T-helper 22 cell (primary cell): ENCODE measurements at places on chromosomes 3 and 15.

DNA sequence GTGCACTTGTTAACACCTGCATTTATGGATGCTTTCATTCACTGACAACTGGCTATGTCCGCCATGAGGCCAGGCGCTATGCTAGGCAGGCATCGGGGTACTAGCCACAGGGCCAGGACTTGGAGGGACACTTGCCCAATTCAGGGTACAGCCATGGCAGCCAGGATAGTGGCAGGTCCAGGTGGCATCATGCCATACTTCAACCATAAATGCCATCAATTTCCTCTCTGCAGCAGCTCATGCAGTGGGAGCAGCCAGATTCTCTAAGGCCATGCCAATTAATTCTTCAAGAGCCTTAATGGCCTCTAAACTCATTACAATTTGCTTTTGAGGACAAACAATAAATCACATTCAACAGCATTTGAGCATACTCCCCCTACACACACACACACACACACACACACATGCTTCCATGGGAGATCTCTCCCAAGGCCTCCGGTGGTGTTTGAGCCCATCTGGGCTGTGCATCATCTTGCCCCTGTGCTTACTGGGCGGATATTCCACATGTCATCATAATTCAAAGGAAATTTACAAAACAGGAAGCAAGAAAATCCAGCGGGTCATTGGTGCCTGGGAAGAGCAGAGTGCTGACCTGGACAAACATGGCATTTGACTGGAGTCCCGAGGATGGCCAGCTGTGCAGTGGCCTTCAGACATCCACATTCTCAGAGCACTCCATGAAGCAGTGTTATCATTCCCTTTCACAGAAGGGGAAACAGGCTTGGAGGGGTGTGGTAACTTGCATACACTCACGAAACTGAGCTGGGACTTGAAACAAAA, 109.1 kb downstream of the IQSEC1 start:
- DNase-seq = no peak

DNA sequence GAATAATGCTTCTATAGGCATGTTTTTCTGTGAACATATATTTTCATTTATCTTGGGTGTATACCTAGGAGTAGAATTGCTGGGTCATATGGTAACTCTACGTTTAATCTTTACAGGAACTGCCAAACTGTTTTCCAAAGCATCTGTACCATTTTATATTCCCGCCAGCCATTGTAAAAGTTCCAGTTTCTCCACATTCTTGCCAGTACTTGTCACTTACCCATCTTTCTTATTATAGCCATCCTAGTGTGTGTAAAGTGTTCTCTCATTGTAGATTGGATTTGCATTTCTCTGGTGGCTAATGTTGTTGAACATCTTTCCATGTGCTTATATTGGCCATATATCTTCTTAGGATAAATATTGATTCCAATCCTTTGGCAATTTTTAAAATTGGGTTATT, 31.2 kb upstream of the CFAP20DC start:
- DNase-seq = no peak

DNA sequence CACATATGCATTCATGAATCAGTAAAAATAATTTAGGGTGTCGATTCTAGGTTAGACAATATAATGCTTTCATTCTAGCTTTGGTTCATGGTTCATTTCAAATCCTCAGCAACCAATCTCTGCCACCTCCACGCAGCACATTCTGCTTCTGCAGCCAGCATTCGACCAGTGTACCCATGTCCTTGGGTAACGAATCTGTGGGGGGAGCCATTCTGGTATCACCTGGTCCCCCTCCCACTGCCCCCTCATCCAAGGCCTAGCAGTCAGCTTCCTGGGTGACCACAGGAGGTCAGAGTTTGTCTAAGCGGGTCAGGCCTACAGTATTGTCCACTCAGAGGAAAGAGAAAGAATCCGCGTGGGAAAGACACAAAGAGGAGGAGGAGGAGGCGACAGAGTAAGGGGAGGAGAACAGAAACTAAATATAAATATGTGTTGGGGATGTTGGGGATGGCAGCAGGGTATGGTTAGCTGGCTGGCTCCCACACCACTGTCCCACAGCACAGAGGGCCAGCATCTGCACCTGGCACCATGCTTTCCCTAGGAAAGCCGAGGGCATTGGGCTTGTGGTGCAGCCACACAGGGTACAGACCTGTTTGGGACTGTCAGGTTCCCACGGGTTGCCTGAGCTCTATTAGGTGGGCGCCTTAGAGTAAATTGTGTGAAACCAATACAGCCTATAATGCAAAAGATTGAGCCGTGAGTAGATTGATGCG, 12.1 kb downstream of the PAK6 start:
- no peak for DNase-seq

GRCh38 chr3:43190670-43191069, 84.8 kb upstream of the POMGNT2 start:
- no peak for DNase-seq

- DNase-seq = no peak
These were observed 8.2 kb upstream of the EPHB3 start for GRCh38 chr3:184553385-184553784.

GRCh38 chr15:72147418-72147817, 29.2 kb downstream of the SENP8 start:
- no peak for DNase-seq

GRCh38 chr15:73755481-73755880, 2.3 kb upstream of the INSYN1 start:
- no peak for DNase-seq

- DNase-seq = no peak
These were observed 74.9 kb downstream of the BTLA start for GRCh38 chr3:112424394-112424793.

- no peak for DNase-seq
These were observed 53.1 kb downstream of the TGFBR2 start for GRCh38 chr3:30659270-30660130.

GRCh38 chr15:69593488-69593887, 140.9 kb downstream of the RPLP1 start:
- no peak for DNase-seq
